Body of pancreas (tissue), 4 donors: ENCODE measurements at places on chromosomes 3 and 15. TPM values are rescaled to one million over a fixed set of nuclear protein-coding genes. Genes with fewer than 3 reads are reported as not detected.
A peak's percentile ranks its signal among the peaks of the same experiment; 100 is the strongest.

Gene SLC2A2
- 8.2 TPM for total RNA-seq

Gene LAMB2
- 337 TPM for total RNA-seq

GRCh38 chr3:173513123-173513522, 115.6 kb downstream of the NLGN1 start:
- no peak for DNase-seq

- DNase-seq: peak; percentile 41
Observed at GRCh38 chr15:42107473-42107872, 13.1 kb upstream of the PLA2G4D start.

DNA sequence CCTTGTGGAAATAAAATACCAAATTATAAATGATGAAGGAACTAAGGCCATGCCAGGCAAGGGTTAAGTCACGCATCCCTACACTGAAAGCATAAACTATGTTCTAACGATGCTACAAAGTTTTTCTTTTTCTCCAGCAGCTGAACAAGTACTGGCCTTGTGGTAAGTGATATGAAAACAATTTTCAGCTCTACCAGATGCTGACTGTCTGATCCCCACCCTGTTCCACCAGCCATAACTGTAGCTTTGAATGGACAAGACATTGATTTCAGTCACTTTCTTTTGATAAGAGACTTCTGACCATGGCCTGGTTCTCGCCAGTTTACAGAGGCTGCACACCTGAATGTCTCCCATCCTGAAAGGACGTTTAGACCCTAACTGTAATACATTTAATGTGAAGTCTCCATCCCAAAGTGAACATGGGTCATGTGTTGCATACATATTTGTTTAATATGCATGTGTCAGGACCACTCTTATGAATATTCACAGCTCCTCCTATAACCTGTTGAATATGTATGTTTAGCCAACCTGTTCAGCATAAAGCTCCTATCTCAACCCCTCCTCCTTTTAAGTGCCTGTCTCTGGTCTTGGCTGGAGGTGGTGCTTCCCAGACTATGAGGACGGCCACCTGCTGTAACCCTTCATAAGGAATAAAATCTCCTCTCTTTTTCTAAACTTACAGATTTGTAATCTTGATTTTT, 33.4 kb downstream of the MASP1 start:
- no peak for DNase-seq

- peak; percentile 78 for DNase-seq
Observed at GRCh38 chr3:125990253-125990970, 21.4 kb downstream of the ROPN1B start.
